ENCODE measurements at places on chromosomes 4 and X.

DNA sequence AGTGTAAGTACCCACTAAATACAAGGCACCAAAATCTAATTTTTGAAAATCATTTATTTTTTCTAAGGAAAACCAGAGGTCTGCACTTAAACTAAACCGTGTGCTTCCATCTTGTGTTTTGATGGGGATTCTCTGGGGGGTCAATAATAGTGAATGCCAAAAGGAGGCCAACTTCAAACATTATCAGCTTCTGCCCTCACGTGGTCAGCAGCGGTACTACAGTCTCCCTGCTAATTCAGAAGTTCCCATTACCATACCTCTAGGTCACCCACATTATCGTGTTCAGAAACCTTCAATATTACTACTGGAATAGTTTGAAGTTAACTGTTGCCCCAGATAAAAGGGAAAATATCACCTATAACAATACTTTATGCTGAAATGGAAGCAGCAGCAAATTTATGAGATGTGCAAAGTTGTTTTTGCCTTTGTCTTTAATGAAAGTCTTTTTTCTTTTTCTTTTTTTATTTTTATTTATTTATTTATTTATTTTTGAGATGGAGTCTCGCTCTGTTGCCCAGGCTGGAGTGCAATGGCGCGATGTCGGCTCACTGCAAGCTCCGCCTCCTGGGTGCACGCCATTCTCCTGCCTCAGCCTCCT is 17.3 kb downstream of the CTPS2 start:
- DNase-seq, result peak; percentile 66

DNA sequence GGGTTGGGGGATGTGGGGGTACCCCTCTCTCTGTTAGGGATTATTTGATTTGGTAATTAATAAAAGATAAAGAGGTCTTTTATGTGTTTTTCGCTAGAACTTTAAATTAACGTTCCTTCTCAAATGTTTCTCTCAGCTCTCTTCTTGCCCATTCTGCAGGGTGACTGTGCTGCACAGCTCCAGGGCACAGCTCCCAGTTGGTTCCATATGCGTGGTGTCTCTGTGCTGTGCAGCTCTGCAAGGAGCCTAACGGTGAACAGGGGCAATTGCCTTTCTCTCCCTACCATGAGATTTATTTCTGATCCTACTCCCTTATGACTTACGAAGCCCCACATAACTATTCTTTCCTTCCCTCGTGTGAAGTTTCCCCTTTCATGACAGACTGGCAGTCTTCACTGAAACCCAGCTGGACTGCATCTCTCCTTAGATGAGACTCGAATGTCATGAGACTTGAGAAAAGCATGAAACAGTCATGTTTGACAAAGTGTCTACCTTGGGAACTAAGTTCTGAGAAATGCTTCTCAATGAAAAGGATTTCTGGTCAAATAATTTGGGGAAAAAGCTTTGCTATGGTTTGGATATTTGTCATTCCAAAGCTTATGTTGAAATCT is 50.2 kb upstream of the SPRY1 start:
- DNase-seq, result no peak

- no peak for DNase-seq
Observed at GRCh38 chr4:77449171-77449570, 156.4 kb upstream of the CXCL13 start.

GRCh38 chr4:2076908-2077536 is 17.9 kb downstream of the NAT8L start:
- no peak for DNase-seq

DNA sequence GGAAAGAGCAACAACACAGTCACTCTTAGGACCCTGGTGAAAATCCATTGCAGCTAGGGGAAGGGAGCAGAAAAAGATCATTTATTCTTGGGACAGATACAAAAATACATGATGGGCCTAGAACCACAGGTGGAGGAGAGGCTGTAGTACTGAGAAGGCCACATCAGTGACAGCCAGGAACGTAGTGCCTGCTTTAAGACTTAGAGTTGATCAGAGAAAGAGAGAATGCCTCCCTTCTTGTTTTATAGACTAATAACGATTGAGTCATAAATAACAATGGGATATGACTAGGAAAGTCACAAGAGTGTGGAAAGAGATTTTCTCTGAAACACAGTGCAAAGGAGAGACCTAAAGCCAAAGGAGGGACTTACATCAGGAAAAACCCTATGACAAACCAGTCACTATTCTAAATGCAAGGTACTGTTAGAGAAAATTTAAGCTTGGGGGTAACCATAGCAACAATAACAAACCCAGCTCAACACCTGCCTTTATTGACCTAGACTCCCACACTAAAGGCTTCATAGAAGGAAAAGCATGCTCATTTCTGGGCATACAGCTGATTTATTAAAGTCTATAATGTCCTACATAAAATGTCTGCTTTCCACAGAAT is 1015.0 kb upstream of the GRID2 start:
- DNase-seq, result no peak

GRCh38 chr4:104677116-104677515 is 182.4 kb upstream of the CXXC4 start:
- no peak for DNase-seq

- DNase-seq, result no peak
Observed at GRCh38 chr4:174663216-174663615, 140.9 kb upstream of the HPGD start.

GRCh38 chr4:152316969-152317368 is 218.9 kb downstream of the FBXW7 start:
- no peak for DNase-seq

DNA sequence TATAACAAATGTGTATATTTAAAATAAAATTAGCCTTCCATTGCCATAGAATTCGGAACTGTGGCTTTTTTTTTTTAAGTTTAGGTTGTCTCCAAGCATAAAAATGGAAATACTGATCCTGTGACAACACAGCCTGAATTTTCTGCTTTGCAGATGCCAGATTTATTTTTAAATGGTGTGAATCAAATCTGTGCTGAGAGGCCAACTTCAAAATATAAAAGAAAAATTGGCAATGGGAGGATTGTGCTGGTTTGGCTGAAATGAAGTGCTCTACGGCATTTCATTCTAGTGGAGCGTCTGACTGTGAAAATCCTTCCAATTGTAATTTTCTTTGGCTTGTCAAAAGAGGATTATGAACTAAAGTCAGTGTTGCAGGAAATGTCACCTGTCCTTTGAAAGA is 580.3 kb upstream of the ZFP42 start:
- DNase-seq, result no peak

- no peak for DNase-seq
Observed at GRCh38 chr4:89519771-89520320, 212.2 kb upstream of the GPRIN3 start.

- DNase-seq, result no peak
Observed at GRCh38 chr4:80809039-80809729, 221.3 kb upstream of the BMP3 start.

Data from suppressor macrophage (primary cell).